ENCODE measurements at places on chromosomes 7 and 10.

- DNase-seq = no peak
These were observed 10.9 kb upstream of the PFKP start for GRCh38 chr10:3056280-3057037.

GRCh38 chr7:74009719-74010118, 18.3 kb upstream of the ELN start:
- no peak for DNase-seq

DNA sequence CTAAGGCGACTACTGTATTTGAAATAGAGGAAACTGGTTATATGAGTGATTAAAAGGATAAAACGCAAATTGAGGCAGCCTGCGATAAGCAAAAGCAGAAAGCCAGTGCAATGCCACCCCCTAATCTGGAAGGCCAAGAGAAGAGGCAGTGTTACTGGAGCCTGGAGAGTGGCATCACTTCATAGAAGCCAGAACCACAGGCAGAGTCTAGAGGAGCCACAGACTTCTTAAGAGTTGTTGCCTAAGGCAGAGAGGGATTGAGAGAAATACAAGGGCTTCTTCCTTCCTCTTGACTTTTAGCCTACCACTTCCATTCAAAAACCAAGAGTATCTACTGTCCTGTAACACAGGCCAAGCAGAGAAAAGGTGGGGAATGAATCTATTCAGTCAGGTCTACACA, 94.9 kb upstream of the SKAP2 start:
- DNase-seq = no peak

DNA sequence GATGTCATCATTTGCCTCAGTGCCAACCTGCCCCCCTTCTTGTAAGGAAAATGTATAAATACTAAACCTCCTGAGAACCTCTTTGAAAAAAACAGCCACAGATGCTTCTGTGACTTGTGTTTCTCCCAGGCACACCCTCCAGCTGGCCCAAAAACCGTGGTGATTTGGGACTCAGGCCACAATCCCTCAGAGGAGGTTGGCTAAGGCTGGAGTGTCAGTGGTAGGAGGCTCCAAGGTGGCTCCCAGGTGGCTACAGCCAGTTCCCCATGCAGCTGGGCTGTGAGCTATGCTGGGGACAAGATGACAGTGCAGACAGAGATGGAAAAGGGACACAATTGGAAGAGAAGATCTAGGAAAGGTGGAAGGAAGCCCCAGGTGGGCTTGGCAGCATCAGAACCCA, 104.7 kb downstream of the CPXM2 start:
- no peak for DNase-seq

GRCh38 chr7:24732646-24733413, 24.4 kb downstream of the GSDME start:
- no peak for DNase-seq
